ENCODE measurements at places on chromosomes 6 and 20.
A peak's percentile ranks its signal among the peaks of the same experiment; 100 is the strongest.

DNA sequence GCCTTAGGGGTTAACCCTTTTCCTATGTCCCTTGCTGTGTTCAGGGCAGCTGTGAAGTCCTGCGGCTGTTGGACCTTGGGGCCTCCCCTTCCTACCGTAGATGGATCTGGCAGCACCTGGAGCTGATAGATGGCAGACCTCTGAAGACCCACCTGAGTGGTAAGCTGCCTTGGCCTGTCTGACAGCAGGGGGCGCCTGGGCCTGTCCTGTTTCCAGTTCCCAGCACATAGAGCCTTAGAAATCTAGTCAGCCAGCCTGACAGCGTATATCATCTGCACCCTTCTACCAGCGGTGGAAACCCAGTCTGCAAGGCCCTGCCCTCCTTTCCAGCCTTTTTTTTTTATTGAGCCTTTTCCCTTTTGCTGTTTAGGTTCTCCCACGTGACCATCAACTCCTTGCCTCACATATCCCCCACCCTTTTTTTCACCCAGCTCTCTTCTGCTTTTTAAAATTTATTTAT lies 26.6 kb downstream of the CNBD2 start:
- DNase-seq, result peak; percentile 88

- no peak for DNase-seq
Observed at GRCh38 chr6:138450445-138450844, 46.4 kb downstream of the HEBP2 start.

DNA sequence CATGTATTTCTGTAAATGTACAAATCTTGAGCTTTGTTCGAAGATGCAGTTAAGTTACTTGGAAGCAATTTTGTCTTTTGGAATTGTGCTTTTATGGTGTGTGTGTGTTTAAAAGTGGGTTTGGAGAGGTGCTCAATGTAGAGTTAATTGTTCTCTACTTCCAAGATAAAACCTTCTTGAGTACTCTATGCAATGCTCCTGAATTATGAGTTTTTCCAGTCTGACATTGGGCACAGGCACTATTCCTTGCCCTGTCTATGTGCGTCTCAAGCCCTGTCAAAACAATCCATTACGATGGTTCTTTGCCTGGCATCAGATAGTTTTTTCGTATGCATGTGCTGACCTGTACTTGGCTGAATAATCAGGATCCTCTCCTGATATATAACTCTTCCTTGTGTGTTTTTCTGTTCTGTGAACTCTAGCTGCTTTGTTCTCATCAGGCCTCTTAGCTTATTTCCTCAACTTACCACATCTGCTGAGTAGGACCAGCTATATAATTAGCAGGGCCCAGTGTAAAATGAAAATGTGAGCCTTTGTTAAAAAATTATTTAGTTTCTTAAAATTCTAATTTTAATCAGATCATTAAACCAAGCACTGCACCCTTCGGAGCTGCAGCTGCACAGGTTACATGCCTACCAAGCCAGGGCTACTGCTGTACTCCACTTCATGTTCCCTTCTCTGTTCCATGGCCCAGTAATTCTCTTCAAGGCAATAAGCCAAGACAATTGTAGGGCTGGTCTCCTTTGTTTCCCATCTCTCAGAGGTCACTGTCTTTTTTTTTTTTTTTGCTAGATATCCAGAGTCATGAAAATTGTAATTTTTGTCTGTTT lies 160.1 kb downstream of the ZFAND3 start:
- DNase-seq, result no peak

DNA sequence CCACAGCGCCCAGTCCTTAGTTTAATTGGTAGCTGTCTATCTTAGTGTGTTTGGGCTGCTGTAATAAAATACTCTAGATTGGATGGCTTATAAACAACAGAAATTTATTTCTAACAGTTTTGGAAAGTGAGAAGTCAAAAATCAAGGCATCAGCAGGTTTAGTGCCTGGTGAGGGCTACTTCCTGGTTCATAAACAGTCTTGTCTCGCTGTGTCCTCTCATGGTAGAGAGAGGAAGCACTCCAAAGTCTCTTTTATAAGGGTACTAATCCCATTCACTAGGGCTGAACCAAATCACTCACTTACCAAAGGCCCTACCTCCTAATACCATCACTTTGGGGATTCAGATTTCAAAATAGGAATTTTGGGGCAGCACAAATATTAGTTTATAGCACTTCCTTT lies 336.9 kb upstream of the RSPO3 start:
- no peak for DNase-seq

- DNase-seq, result no peak
Observed at GRCh38 chr20:48247961-48248360, 462.7 kb upstream of the SULF2 start.

DNA sequence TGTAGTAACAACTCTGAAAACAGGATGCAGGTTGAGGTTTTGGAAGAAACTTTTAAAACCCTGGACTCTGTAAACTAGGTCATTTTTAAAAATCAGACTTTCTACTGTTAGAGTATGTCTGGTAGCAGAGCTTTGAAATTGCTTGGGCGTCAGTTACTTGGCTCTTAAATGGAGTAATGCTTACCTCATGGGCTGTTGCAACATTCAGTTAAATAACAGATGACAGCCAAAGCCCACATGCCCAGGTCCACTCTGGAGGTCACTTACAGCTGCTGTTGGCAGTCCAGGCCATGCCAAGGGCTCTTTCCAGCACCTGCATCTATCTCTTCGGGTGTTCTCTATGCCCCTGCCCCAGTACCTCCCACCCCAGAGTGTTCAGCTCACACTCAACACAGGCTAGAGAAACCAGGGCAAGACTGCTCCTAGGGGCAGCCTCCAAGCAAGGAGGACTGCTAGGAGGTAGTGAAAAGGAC lies 96.4 kb downstream of the BANF2 start:
- no peak for DNase-seq

- no peak for DNase-seq
Observed at GRCh38 chr6:118320652-118321051, 227.4 kb upstream of the PLN start.

GRCh38 chr6:117739869-117740268 lies 64.6 kb downstream of the NUS1 start:
- DNase-seq, result no peak

DNA sequence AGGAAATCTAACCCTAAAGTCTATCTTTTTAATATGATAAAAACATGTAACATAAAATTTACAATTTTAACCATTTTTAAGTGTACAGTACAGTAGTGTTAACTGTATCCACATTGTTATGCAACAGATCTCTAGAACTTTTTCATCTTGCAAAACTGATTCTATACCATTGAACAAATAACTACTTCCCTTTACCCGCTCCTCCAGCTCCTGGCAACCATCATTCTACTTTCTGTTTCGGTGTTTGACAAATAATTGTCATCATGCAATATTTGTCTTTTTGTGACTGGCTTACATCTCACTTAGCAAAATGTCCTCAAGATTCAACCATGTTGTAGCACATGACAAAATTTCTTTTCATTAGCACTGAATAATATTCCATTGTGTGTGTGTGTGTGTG lies 203.2 kb downstream of the SIM1 start:
- no peak for DNase-seq

- DNase-seq, result no peak
Observed at GRCh38 chr6:378958-379409, 12.6 kb upstream of the IRF4 start.

DNA sequence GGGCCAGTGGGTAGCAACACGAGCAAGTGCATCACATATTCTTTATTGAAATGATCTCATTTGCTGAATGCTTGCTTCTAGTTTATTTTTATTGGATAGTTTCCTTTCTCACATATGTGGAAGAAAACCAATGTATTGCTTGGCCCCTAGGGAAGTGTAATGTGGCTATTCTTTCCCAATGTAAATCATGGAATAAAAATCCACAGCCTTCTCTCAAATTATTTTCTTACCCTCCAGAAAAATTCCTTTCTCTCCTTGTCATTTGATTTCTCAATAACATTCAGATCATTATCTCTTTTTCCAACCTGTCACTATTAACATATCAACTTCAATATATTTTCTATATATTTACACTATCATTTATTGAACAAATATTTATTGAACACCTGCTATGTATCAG lies 51.9 kb upstream of the PTPRK start:
- no peak for DNase-seq

Measured in colonic mucosa (tissue), 4 donors.